ENCODE measurements at places on chromosomes 5 and 9. TPM values are rescaled to one million over a fixed set of nuclear protein-coding genes. Genes with fewer than 3 reads are reported as not detected.

- no peak overlapping the region for H3K27ac ChIP-seq
- no peaks in the 10 kb centered on the region for H3K36me3 ChIP-seq
- no peak overlapping the region for H3K4me3 ChIP-seq
- peaks cover 26% of the 10 kb centered on the region for H3K4me1 ChIP-seq
Measured at GRCh38 chr5:135887881-135888614, 7.6 kb downstream of the IL9 start.

DNA sequence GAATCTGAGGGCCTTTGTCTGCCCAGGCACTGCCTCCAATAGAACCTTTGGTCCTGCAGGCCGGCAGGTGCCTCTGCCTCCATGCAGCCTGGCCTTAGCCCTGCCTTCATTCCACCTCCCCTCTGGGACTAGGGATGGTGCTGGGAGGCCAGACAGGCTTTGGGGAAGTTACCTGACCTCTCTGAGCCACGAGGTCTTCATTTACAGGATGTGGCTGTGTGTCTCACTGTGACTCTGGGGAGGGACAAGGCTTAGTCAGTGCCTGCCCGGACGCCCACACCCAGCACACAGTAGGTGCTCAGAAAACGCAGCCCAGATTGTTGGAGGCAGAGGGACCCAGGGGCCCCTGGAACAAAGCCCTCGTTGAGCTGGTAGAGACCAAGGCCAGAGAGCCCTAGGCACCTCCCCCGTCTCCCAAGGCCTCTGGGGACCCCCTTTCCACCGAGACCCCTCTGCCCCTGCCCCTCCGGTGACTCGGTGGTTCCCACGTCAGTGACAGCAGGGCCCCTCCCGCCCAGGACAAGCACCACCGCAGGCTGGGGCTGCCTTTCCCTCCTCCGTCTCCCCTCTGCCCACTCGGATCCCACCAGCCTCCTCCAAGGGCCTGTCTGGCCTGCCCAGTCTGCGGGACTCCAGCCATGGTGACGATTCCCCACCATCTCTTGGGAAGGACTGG lies 46.9 kb upstream of the EGFL7 start:
- DNase-seq: no peak
- H3K27ac ChIP-seq: no peak overlapping the region
- no peaks in the 10 kb centered on the region for H3K36me3 ChIP-seq
- no peak overlapping the region for H3K4me3 ChIP-seq
- H3K27me3 ChIP-seq: peaks cover 5% of the 10 kb centered on the region
- no peaks in the 10 kb centered on the region for H3K4me1 ChIP-seq

DNA sequence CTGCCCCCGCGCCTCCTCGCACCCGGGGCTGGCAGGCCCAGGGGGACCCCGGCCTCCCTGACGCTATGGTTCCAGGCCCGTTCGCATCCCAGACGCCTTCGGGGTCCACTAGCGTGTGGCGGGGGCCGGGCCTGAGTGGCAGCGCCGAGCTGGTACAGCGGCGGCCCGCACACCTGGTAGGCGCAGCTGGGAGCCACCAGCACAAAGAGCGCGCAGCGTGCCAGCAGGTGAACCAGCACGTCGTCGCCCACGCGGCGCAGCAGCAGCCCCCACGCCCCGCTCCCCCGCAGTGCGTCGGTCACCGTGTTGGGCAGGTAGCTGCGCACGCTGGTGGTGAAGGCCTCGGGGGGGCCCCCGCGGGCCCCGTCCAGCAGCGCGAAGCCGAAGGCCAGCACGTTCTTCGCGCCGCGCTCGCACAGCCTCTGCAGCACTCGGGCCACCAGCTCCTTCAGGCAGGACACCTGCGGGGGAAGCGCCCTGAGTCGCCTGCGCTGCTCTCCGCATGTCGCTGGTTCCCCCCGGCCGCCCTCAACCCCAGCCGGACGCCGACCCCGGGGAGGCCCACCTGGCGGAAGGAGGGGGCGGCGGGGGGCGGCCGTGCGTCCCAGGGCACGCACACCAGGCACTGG lies 548 bp downstream of the TERT start:
- no peak for DNase-seq
- no peaks in the 10 kb centered on the region for H3K27me3 ChIP-seq
- no peak overlapping the region for H3K27ac ChIP-seq
- peaks cover 7% of the 10 kb centered on the region for H3K4me1 ChIP-seq
- H3K4me3 ChIP-seq: peak overlapping the region; percentile 37

GRCh38 chr9:21174671-21175070 lies 8.2 kb upstream of the IFNA21 start:
- no peaks in the 10 kb centered on the region for H3K4me1 ChIP-seq
- H3K27me3 ChIP-seq: peaks cover 7% of the 10 kb centered on the region
- H3K27ac ChIP-seq: no peak overlapping the region
- no peaks in the 10 kb centered on the region for H3K36me3 ChIP-seq
- H3K4me3 ChIP-seq: no peak overlapping the region

- no peaks in the 10 kb centered on the region for H3K27me3 ChIP-seq
- DNase-seq: no peak
- H3K27ac ChIP-seq: no peak overlapping the region
- H3K4me1 ChIP-seq: no peaks in the 10 kb centered on the region
- no peaks in the 10 kb centered on the region for H3K36me3 ChIP-seq
Measured at GRCh38 chr9:81497091-81497490, 192.3 kb downstream of the TLE1 start.

GRCh38 chr5:67019065-67019845 lies 177.3 kb downstream of the CD180 start:
- DNase-seq: no peak
- no peak overlapping the region for H3K4me3 ChIP-seq
- peaks cover 70% of the 10 kb centered on the region for H3K4me1 ChIP-seq
- H3K36me3 ChIP-seq: peaks cover 9% of the 10 kb centered on the region

DNA sequence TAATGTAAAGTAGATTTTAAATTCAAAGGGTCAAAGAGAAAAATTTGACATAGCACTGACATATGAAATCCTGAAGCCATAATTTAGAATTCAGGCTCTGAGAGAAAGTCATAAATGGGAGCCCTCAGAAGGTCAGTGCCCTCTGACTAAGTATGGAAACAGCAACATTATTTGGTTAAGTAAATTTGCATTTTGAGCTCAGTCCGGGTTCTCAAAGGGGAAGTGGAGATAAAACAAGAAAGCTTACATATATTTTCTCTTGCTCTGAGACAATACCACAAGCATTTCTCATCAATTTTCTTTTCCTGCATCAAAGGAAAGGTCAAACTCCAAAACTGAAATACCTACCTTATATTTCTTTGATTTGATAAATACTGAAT lies 348.0 kb downstream of the SEMA5A start:
- DNase-seq: no peak
- no peaks in the 10 kb centered on the region for H3K4me1 ChIP-seq
- no peak overlapping the region for H3K27ac ChIP-seq
- H3K36me3 ChIP-seq: no peaks in the 10 kb centered on the region
- H3K27me3 ChIP-seq: no peaks in the 10 kb centered on the region
- no peak overlapping the region for H3K4me3 ChIP-seq

DNA sequence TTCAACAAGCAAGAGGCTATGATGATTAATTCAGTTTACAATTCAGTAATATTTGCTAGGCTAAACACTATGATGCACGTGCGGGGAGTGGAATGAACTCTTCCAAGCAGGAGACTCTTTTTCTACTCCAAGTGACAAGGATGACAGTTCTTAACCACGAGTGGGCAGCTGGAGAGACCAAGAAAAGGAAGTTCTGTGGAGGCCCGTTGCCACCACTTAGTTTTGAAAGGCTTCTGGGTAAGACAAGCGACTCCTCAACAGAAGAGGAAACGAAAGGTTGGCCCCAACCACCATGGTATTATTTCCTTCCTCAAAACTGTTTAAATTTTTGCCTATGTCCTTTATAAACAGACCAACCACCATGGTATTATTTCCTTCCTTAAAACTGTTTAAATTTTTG lies 2.8 kb downstream of the DCAF12 start:
- peak overlapping the region; percentile 99 for H3K27ac ChIP-seq
- H3K27me3 ChIP-seq: no peaks in the 10 kb centered on the region

DNA sequence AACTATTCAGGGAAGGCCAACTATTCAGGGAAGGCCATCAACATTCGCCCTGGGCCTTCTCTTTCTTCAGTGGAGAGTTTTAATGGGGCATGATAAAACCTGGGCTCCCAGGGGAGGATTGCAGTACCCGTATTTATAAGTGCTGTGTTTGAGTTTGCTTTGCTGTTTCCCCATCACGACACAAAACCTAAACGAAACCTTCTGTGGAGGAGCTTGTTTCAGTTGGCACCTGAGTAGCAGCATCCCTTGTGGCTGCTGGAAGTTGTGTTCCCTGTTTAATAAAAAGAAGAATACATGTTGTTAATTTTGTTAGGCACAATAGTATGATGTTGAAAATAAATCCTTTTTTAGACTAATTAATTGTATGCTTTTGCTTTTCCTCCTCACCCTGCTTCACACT lies 8.3 kb downstream of the WDR31 start:
- no peaks in the 10 kb centered on the region for H3K4me1 ChIP-seq
- no peak for DNase-seq
- no peaks in the 10 kb centered on the region for H3K27me3 ChIP-seq
- no peak overlapping the region for H3K27ac ChIP-seq
- H3K36me3 ChIP-seq: no peaks in the 10 kb centered on the region

DNA sequence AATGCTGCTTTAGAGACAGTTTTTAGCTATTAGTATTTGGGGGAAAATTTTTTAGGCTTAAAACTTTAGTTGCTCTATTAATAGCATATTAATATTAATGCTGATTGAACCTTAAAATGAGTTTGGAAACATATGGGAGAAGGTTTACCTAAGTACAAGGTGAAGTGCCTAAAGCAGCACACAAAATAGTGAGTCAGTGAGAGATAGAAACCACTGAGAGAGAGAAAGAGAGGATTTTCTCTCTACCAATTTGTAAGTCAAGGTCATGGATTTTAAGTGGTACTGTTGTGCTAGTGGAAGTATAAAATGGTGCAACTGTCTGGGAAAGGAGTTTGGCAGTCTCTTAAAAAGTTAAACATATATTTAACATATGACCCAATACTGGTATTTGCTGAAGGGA lies 64.9 kb downstream of the MARCHF3 start:
- no peak for DNase-seq
- no peaks in the 10 kb centered on the region for H3K36me3 ChIP-seq
- no peak overlapping the region for H3K4me3 ChIP-seq
- peaks cover 12% of the 10 kb centered on the region for H3K4me1 ChIP-seq

DNA sequence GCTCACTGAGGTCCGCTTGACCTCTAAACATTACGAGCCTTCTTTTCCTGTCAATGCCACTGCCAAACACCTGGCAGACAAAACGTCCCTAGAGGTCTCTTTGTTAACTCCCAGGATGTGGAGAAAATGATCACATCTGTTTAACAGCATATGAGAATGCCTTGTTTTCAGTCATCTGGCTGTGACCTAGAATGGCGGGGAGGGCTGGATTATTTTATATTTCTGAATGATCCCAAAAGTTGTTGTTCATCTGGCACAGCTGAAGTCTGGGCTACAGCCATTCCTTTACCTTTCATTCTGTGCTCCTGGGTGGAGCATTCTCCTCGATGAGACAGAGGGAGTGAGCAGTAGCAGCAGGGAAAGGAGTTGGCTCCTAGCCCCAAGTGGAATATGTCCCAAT lies 138.2 kb downstream of the PRDM6 start:
- H3K36me3 ChIP-seq: no peaks in the 10 kb centered on the region
- no peak for DNase-seq
- no peaks in the 10 kb centered on the region for H3K4me1 ChIP-seq
- H3K27me3 ChIP-seq: peaks cover 7% of the 10 kb centered on the region

DNA sequence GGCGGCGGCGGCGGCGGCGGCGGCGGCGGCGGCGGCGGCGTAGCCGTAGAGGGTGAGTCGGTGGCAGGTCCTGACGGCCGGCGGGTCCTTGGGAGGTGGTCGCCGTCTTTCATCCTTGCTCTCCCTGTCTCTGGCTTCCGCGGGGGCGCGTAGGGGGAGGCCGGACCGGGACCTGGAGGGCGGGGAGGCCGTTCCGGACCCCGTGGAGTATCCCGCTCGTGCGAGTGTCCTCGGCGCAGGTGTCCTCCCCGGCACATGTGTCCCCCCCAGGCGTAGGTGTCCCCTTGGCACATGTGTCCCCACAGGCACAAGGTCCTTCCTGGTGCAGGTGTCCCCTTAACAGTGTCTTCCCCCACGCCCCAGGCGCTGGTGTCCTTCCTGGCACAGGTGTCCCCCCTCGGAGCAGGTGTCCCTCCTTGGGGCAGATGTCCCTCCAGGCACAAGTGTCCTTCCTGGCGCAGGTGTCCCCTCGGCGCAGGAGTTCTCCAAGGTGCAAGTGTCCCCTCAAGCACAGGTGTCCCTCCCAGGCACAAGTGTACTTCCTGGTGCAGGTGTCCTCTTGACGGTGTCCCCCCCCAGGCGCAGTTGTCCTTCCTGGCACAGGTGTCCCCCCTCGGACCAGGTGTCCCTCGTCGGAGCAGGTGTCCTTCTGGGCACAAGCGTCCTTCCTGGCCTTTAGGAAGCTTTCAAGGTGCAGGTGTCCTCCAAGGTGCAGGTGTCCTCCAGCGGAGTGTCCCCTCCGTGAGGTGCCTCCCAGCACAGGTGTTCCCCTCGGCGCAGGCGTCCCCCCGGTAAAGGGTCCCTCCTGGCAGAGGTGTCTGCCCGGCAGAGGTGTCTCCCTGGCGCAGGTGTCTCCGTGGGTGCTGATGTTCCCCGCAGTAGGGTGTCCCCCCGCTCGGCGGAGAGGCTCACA lies 519 bp downstream of the EXOC3 start:
- H3K4me1 ChIP-seq: peaks cover 40% of the 10 kb centered on the region
- DNase-seq: peak; percentile 37
- no peaks in the 10 kb centered on the region for H3K27me3 ChIP-seq
- H3K4me3 ChIP-seq: peak overlapping the region; percentile 97

- DNase-seq: no peak
- no peak overlapping the region for H3K4me3 ChIP-seq
- H3K27me3 ChIP-seq: no peaks in the 10 kb centered on the region
- peaks cover 16% of the 10 kb centered on the region for H3K36me3 ChIP-seq
- H3K4me1 ChIP-seq: peaks cover 24% of the 10 kb centered on the region
- H3K27ac ChIP-seq: no peak overlapping the region
Measured at GRCh38 chr5:41832430-41832829, 37.8 kb downstream of the OXCT1 start.

DNA sequence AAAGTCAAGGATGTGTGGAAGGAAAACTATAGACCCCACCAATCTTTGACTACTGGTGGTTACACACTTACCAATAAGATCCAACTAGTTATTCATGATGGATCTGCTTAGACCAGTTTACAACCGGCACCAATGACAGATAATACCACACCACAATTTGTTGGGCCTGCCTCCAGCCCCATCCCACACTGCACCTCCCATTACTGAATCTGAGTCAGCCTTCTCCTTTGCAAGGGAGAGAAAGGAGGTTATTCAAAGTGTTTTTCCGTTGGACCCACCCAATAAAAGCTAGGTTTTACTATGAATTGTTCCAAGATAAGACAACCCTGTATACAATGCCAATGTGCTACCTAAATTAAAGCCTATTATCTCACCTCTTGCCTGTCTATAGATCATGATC lies 453.5 kb downstream of the MTRR start:
- peaks cover 1% of the 10 kb centered on the region for H3K36me3 ChIP-seq
- no peaks in the 10 kb centered on the region for H3K27me3 ChIP-seq
- DNase-seq: no peak

GRCh38 chr5:13250464-13251291 lies 693.8 kb downstream of the DNAH5 start:
- no peaks in the 10 kb centered on the region for H3K27me3 ChIP-seq
- no peaks in the 10 kb centered on the region for H3K4me1 ChIP-seq
- DNase-seq: no peak
- H3K27ac ChIP-seq: no peak overlapping the region

SARDH gene
- total RNA-seq: 1.6 TPM

PALM2AKAP2 gene
- total RNA-seq: 0.05 TPM

IL13 gene
- total RNA-seq: 16.3 TPM

ELAVL2 gene
- total RNA-seq: not detected

All from activated T-cell treated with anti-CD3 and anti-CD28 coated beads, Interleukin-2, amount 50 U/mL, for 72 hours (primary cell).